ENCODE measurements at places on chromosomes 2 and 18. TPM values are rescaled to one million over a fixed set of nuclear protein-coding genes. Genes with fewer than 3 reads are reported as not detected.

DNA sequence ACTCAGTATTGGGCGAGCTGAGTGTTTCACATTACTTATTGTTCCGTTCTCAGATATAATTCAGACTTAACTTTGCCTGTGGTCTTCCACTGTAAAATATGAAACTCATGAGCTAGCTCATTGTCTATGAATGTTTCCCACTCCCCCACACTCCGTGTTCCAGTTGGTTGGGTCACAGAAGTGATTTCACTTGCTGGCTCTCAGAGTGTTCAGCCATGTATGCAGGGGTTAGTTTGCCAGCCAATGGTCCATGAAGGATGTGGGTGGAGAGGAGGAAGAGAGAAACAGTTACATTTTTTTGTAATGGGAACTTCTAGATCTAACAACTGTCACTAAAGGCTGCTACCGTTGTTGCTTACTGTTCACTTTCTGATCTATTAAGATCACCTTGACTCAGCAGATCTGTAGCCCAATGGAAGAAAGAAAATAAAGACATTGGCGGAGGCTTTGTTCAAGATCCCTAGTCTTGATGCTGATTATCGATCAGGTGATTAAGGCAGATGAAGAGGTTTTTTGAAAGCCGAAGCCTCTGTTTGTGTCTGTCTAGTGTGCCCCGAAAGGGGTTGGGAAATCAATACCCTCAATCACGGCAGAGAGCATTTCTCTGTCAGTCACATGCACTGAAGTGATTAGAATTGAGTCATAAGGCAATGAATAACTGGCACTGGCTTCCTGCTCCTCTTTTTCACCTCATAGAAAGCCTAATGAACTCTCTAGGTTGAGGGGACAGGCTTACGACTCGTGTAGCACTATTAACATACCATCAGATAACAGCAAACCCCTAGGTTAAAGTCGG is 279.7 kb upstream of the FIGN start:
- peak; percentile 58 for DNase-seq

DNA sequence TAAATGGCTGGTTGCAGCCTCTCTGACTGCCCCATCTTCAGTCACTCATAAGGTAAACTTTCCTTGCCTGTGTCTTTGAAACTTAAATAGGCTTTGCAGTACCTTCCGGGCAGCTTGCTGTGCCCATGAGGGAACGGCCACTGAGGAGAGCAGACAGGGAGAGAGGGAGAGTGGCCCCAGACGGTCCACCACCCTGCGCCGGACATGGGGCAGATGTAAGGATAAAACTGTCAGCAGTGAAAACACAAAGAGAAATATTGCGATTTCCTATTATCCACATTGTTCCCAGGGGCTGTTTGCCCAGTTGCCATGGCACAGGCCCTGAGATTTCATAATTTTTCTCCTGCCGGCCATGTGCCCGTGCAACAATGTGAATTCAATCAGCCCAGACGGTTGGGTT is 265.9 kb upstream of the SALL3 start:
- no peak for DNase-seq

DNA sequence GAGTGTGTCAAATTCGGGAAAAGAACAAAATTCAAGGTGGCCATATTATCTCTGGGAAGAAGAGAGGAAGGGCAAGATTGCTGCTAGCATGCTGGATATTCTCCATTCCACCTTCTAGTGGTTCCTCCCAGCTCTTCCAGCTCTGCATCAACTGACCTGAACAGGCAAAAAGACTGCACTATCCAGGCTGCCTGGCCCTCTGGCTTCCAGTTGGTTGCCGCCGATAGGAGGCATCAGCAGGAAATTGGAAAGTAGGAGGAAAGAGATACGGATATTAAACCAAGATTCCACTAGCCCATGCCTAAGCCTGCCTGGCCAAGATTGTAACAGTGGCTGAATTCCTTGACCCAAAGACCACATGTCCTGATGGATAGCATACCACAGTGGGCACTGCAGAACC is 1.7 kb upstream of the RTTN start:
- DNase-seq = no peak

DNA sequence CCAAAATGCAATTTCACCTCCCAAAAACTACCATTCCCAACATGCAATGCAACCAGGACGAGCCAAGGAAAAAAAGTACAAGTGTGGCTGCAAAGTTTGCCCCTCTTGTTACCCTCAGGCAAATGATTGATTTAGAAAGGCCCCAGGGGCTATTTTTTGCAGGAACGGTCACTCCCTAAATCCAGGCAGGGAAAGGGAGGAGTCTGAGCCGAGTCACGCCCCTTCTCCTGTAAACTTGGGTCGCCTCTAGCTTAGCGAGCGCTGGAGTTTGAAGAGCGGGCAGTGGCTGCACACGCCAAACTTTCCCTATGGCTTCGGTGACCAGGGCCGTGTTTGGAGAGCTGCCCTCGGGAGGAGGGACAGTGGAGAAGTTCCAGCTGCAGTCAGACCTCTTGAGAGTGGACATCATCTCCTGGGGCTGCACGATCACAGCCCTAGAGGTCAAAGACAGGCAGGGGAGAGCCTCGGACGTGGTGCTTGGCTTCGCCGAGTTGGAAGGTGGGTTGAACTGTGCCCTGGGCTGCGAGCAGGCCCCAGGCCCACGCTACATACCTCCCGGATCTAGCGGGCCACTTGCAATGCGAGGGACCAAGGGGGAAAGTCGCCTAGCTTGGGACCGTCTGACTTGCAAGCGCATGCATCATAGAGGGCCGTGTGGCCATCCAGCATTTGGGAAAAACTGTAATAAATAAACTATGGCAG is at the start of gene GALM:
GALM (plus strand) TSS at position 261 of the 702 bp plus-strand sequence; CDS start at position 309, 48 bp downstream.
- DNase-seq = peak; percentile 96

GRCh38 chr2:177264209-177264692 is 276 bp downstream of the NFE2L2 start:
- DNase-seq = no peak

GRCh38 chr18:56835331-56835730 is 184.2 kb downstream of the WDR7 start:
- no peak for DNase-seq

DNA sequence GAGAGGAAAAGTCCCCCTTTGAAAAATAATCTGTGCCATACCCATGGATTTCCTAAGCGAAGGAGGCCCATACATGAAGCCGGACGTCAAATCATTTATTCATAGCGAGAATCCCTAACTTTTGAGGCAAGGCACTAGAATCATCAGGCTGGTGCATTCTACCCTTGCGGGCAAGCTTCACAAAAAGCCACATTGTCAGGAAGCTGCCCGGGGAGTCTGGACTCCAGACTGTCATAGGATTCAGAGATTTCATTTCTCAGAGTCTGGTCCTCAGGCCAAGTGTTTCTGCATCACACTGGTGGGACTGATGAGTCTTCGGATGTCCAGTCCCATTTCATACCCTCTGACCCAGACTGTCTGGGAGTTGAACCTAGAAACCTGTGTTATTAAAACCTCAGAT is 8.9 kb downstream of the SLC9A4 start:
- DNase-seq = no peak

DNA sequence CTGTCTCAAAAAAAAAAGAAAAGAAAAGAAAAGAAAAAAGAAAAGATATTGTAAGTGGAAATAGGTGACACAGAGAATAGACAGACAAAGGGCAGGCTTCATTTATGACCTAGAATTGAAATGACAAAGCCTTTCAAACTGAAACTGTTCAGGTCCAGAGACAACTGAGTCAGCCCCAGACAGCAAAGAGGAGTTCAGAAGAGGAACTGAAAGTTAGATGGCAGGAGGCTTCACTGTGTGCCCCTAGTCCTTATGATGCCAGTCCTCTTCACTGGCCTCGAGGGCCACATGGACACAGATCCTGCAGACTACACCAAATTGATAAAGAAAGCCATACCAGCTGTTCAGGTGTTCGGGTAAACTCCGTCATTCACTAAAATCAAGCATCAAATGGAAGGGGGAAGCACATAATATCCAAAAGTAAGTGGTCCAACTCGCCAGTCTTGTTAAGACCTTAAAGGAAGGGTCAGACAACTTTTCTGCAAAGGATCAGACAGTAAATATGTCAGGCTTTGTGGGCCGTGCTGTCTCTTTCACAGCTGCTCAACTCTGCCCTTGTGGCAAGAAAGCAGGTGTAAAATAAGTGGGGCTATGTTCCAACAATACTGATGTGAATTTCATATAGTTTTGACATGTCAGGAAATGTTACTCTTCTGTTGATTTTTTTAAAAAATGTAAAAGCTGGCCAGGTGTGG is 231.9 kb upstream of the MGAT5 start:
- no peak for DNase-seq

- peak; percentile 41 for DNase-seq
These were observed 338.0 kb downstream of the BCL11A start for GRCh38 chr2:60215386-60215901.

- DNase-seq = no peak
These were observed 12.9 kb upstream of the ANKRD53 start for GRCh38 chr2:70965506-70965905.

- DNase-seq = no peak
These were observed 152.0 kb upstream of the XPO1 start for GRCh38 chr2:61690078-61690596.

GRCh38 chr2:30136764-30137444 is 9.9 kb upstream of the YPEL5 start:
- DNase-seq = no peak

- no peak for DNase-seq
These were observed 709 bp downstream of the PTPN2 start for GRCh38 chr18:12883372-12883683.

The CAVIN2 gene
- total RNA-seq = 75.5 TPM

The IHH gene
- total RNA-seq = not detected

The ABCB11 gene
- total RNA-seq = not detected

The TSHZ1 gene
- total RNA-seq = 16.3 TPM

The DSG3 gene
- 32.3 TPM for total RNA-seq

The IL1B gene
- 0.21 TPM for total RNA-seq

The SULT1C2 gene
- 0.92 TPM for total RNA-seq
